ENCODE measurements at places on chromosomes 11 and 22.

DNA sequence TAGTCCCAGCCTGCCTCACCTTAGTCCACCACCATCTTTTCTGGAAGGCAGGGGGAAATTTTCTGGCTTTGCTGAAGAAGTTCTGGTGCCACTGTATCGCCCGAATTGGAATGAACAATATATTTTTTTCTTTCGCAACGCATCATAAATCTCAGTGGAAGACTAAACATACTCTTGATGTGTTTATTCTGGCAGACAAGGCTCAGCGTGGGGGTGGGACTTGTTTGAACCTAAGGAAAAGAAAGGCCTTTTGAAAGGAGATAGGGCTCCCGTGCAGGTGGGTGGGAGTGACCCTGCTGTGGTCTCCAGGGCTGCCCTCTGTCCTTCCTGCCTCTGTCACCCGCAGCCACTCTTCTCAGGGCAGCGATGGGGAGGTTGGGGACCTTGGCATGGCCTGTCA is 42.5 kb downstream of the CD82 start:
- no peak for DNase-seq

- no peak for DNase-seq
Measured at GRCh38 chr22:43406186-43406790, 5.5 kb upstream of the MPPED1 start.

GRCh38 chr22:29751669-29752068 is 15.1 kb downstream of the ZMAT5 start:
- no peak for DNase-seq

DNA sequence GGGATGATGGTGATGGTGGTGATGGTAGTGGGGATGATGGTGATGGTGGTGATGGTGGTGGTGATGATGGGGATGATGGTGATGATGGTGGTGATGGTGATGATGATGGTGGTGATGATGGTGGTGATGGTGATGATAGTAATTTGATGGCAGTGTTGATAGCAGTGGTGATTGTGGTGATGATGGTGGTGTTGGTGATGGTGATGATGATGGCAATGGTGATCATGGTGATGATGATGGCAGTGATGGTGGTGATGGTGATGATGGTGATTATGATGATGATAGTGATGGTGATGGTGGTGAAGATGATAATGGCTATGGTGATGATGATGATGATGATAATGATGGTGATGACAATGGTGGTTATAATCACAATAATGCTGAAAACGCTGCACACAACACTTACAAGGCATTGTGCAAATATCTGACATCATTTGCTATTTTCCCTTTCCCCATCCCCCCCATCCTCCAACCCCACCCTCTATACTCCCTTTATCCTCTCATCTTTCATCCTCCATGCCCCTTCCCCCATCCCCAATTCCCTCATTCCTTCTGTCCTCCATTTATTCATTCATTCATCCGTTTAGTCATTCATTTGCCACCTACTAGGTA is 230.1 kb downstream of the BRD1 start:
- DNase-seq: no peak

GRCh38 chr11:112997857-112998466 is 36.7 kb downstream of the NCAM1 start:
- no peak for DNase-seq

- no peak for DNase-seq
Measured at GRCh38 chr11:57417056-57417455, 9.9 kb downstream of the SLC43A3 start.

DNA sequence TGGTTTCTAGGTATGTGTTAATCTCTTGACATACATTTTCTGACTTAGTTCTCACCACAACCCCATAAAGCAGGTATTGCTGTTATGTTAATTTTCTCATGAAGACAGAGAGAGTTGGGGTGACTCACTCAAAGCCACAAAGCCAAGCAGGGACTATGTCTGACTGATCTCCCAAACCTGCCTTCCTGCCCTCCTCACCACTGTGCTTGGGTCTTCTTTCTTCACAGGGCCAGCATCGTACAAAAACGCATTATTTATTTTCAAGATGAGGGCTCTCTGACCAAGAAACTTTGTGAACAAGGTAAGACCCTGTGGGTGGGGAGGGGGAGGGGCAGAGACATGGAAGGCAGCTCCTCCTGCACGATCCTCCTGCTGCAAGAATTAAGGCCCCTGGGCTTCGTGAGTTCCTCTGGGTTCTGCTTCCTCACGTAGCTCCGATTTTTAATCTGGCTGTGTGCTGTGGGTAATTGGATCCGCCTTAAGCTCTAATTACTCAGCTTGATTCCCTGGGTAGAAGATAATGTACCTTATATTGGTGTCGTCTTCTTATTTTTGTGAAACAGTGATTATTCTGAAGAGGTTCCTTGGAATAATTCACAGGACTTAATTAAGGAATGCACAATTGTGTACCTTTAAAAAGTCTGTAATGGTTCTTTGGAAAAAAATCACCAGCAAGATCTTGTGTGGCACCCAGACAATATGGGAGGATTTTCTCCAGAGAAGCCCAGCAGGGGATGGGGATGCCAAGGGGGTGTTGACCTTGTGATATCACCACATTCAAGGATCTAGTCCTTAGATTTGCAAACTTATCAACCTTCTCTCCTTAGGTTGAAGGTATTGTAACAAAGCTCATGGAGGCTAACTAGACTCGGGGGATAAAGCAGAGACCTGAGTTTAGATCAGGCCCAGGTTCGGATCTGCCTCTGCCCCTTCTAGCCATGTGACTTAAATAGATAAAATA is 112.9 kb downstream of the SPON1 start:
- DNase-seq: no peak

- no peak for DNase-seq
Measured at GRCh38 chr11:43555816-43556611, 124.5 kb upstream of the HSD17B12 start.

DNA sequence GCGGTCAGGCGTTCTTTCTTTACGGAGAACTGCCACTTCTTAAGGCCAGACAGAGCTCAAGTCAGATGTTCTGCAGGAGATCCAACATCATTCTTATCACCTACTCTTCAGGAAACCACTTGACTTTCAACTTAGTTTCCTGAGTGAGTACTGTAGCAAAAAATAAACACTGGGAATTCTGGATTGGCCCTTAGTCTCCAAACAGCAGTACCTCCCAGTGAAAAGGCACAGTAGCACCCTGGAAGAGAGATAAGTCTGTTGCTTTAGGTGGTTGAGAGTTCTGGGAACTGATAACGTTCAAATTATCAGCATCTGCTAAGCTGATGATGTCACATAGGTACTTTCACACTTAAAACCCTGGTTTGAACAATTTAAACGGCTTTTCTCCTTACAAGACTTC is 971.8 kb upstream of the TENM4 start:
- no peak for DNase-seq

- no peak for DNase-seq
Measured at GRCh38 chr11:2175659-2176058, 4.0 kb upstream of the TH start.

DNA sequence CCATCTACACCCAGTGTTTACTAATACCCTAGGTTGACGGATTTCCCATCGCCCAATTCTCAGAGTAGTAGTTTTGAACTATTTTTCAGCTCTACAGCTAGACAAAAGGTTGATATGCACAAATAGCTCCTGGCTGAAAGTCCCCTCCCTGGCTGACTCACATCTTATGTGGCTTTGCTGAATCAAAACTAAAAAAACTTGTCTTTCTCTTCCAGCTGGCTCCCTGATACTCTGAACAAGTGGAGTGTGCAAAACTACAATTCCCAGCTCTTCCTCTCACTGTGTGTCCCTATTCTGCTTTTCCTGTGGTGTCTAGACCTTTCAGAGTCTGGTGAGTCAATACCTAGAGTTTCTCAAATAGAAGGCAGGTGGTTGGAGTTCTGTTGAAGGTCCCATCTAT is 12.7 kb upstream of the LARGE1 start:
- DNase-seq: no peak

DNA sequence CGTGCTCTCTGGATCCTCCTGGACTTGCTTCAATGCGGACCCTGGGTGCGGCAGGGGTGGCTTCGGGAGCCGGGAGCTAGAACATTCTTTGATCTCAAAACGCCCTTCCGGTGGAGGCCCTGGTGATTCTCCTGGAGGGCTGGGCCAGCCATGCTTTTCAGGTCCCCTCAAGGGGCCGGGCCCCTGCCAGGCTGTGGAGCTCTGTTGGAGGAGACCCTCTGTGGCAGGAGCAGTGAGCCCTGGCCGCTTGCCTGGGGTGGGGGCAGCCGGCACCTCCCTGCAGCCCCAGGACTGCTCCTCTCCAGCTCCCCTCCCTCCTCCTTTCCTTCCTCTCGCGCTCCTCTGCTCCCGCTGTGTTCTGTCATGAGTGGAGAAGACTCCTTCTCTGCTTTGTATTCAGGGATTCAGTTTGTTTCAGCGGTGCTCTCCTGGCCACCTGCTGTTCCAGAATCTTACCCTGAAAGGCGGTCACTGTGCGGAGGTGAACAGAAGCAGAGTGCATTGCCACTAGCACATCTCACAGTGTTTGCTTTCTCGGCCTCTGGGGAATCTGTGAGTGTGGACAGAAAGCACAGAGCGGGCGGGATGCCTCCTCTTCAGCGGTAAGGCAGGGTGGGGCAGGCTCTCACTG is 289.1 kb downstream of the TBC1D22A start:
- no peak for DNase-seq

DNA sequence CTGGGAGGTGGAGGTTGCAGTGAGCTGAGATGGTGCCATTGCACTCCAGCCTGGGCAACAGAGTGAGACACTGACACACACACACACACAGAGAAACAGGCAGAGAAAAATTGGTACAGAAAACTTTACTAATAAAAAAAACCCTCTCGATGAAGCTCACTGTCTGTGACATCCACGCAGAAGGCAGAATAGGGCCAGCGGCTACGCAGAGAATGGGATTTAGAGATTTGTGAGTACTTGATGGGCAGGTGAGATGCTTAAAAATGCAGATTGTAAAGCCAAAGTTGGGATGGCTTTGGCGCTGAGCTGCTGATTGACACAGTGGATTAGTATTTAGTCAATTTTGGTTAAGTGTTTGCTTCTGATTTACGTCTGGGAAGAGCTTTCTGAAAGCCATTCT is 561.1 kb downstream of the TBC1D22A start:
- DNase-seq: no peak

- no peak for DNase-seq
Measured at GRCh38 chr22:38724926-38725571, 19.3 kb downstream of the GTPBP1 start.

GRCh38 chr11:102603091-102603490 is 22.0 kb downstream of the MMP20 start:
- DNase-seq: no peak

DNA sequence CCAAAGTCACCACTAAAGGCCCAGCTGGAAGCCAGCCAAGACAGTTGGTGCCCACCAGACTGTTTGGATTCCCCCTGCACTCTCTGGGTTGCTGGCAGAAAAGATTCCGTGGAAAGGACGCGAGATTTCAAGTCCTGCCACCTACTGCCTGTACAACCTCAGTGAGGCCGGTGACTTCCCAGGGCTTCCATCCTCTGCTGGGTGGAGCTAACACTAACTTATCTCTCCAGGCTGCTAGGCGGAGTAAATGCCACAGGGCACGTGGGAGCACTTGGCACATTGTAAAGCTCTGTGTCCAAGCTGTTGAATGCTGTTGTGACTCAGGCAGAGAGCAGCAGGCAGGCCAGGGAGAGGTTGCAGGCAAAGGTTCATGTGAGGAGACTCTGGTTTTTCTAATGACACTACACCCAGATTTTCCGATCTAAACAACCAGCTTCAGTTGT is 50.9 kb upstream of the CDON start:
- no peak for DNase-seq

DNA sequence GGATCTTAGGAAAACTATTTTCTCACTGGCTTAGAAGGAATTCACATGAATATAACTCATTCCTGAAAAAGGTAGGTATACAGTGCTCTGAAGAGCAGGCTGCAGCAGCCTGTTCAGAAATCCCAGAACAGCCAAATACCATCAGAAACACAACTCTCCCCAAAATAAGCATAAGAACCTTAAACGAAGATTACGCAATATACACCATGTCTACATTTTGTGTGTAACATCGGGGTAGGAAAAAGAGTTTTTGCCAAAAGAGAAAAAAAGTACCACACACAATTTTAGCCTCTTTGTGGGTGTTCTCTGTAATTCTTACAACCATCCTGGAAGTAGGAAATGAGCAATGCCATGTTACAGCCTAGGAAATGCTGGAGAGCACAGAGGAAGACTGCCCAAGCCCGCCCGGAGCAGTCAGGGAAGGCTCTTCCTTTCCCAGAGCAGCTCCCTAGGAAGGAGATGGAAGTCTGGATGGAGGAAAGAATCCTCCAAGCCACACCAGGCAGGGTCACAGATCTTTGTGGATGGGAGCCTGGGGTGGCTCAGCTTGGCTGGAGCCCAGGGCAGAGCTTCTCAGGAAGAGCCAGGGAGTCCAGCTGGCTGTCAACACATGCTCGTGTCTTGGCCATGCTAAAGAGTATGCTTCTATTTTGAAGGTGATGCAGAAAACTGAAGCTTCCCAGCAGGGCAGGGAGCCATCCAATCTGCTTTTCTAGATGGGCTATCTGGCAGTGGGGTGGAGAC is 49.7 kb upstream of the ARFGAP3 start:
- DNase-seq: no peak

DNA sequence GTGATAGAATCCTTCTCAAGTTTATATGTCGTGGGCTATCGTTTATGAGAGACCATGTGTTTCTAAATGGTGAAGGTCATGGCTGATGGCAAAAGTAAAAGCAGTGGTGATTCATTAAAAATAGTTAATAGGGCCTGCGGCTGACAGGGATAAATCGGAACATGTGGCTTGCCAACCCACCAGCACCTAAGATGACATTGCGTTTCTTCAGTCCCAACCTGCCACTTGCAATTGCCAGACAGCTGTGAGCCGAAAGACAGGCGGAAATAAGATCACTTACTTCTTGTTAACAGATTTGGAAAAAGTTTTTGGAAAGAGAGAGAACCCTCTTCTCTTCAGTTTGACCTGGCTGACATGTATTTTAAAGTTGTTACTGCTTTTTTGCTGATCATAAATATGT is 131.5 kb upstream of the MPPED2 start:
- no peak for DNase-seq

- DNase-seq: no peak
Measured at GRCh38 chr22:23178512-23179254, 1.6 kb upstream of the BCR start.

DNA sequence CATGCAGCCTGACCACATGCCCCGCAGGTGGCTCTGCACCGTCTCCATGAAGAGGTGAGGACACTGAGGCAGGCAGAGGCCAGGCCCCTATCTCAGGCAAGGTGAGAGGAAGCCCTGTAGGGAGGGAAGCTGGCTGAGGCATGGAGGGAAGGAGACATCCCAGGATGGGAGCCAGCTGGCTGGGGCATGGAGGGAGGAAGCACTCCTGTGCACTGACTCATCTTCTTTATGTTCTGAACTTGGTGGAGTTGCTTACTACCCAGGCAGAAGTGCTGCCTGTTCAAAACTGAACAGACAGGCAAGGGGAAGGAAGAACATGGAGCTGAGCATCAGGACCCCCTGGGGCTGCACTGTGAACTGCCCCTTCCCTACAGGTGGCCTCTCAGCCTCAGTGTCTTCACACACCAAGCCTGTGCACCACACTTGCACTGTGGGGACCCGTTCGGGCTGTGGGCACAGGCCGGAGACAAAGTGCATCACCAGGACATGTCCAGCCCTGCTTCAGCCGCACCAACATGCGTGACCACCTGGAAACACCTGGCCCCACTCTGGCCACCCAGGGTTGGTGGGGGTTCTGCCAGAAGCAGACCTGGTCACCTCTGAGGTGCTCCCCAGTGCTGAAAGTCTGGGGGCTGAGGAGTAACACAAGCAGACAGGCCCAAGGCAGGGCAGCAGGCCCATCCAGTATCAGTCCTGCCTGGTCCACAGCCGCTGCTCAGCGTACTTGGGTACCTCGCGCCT is 55.5 kb downstream of the DGCR2 start:
- no peak for DNase-seq

GRCh38 chr11:8886322-8886721 is 24.7 kb upstream of the AKIP1 start:
- DNase-seq: no peak

Data from cortex of kidney (tissue), 1 donor.